ENCODE measurements at places on chromosomes 11 and 22.

DNA sequence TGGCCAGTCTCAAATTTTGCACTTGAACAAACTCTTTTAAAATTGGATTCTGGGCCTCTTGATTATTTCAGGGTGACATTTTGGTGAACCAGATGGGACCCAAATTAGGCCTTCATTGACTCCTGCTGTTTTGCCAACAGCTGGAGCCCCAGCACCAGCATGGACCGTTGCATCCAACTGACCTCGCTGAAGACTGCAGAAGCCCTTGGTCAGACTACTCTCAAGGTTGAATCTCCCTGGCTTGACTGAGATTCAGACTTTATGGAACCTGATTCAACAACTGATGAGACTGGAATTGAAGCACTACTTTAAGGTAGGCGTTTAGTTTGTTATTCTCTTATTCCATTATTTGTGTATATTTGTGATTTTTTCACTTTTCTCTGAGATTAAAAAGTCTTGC is 41.7 kb downstream of the NARS2 start:
- DNase-seq: no peak

DNA sequence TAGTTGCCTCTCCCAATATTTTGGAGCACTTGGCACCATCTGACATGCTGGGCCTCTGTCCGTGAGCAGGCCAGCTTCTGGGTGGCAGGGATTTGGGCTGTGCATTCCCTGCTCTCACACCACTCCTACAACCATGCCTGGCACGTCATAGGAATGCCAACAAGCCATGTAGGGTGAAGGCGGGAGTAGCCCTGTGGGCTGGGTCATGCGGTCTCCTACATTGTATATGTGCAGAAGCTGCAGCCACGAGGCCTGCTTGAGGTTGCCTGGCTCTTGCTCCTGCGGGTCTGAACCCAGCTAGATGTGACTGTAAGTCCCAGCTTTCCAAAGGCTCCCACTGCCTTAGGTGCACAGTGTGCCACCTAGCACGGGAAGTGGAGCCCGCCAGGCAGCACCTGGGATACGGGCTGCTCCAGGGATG is 14.5 kb downstream of the MYEOV start:
- no peak for DNase-seq

DNA sequence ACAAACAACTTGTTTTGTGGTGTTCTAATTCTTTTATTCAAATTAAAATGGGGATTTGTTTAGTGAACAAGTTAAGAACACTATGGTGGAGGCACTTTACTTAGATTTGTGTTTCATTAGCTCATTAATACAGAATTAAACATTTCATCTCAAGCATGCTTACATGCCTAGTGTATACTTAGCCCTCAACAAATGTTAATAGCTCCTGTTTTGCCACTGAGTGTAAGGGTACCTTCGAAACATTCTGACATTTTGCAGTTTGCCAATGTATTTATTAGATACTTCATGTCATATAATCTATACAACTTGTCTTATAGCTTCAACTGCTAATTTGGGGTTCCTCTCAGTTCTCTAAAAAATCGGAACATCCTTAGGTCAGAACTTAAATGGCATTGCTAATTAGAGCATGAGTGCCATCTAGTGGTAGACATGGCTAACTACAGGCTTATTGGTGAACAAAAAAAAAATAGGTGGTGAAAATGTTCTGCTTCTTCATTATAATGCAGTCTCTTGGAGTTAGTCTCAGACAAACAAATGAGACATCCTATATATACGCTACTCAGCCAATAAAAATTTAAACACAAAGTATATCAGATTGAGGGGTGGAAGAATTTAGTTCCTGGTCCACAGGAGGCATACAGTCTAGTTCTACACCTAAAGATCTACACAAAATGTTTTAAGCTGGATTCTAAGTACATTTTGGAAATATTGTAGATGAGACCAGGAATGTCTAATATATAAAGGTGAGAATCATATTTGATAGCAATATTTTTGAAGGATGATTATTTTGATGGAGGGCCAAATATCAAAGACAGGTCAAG is 4.9 kb upstream of the CNTN5 start:
- DNase-seq: peak; percentile 48

DNA sequence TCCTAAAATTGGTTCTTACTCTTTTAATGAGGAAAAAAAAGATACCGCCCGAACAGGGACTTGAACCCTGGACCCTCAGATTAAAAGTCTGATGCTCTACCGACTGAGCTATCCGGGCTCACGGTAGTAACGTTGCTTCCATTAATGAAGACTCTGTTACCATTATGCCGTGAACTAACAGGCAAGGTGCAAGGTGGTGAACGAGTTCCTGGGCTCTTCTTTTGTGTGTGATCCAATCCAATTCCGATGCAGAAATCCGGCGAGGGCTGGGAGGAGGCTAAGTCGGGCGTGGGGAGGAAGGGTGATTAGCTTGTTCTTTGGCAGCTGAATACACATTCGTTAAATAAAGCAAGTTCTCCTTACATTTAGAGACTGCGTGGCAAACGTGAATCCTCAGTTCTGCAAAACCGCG is 49.0 kb downstream of the OR4D9 start:
- peak; percentile 84 for DNase-seq

DNA sequence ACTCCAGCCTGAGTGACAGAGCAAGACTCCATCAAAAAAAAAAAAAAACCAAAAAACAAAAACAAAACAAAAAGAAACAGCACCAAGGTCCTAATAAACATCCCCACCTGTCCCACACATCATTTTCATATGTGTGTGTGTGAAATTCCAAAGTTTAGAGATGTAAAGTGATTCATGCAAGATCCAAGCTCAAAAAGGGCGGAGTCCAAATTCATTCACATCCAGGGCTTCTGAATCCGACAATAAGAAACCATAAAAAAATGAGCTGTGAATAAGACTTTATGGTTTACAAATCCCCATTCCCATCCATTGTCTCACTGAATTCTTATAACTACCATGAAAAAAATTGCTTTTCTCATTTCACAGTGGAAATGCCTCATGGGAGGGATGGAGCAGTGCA is 30.9 kb upstream of the IGSF22 start:
- no peak for DNase-seq

- no peak for DNase-seq
These were observed 23.1 kb upstream of the GNB1L start for GRCh38 chr22:19877626-19878339.

DNA sequence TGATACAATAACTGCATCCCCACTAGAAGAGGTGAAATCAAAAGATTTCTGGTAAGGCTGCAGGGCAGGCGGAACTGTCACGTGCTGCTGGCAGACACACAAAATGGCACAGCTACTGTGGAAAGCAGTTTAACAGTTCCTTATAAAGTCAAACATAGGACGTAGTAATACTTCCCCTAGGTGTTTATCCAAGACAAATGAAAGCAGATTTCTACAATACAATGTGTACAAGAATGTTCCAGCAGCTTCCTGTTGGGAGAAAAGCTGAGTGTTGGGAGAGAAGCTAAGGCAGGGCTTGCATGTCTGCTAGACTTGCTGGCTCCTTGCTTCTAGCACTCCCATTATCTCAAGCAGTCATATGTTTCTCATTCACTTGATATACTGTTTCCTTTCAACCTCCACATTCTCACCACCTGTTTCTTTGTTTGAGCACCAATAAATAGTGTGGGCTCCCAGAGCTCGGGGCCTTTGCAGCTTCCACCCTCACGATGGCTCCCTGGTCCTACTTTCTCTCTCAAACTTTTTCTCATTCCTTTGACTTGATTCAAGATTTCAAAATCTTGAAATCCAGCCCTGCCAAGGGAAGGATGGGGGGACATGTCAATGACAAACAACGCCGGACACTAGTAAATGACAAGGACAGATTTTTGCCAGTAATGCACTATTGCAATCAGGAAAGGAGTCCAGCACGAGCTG is 21.2 kb upstream of the IL17RA start:
- DNase-seq: no peak

All from KG1 (cell line).